ENCODE measurements at places on chromosomes 11 and 22.

GRCh38 chr11:96465512-96465911 lies 75.7 kb downstream of the JRKL start:
- no peak for DNase-seq

- DNase-seq: no peak
Observed at GRCh38 chr11:2220173-2220771, 48.7 kb upstream of the TH start.

GRCh38 chr22:50016988-50017700 lies 4.6 kb upstream of the IL17REL start:
- DNase-seq: no peak

DNA sequence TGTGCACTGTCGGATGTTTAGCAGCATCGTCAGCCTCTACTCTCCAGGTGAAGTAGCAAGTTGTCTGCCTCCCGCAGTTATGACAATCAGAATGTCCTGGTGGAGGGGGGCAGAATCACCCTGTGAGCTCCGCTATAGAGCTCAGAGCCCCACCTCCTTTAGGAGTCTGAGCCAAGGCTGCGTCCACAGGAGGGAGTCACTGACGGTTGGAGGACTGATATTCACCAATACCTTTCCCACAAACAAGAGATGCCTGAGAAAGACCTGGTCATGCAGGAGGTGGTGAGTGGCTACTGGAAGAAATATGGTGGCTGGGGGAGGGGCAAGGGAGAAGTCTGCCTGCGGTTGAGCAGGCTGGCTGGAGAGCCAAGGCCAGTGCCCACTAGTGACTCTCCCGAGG lies 41.7 kb upstream of the ADA2 start:
- DNase-seq: no peak

- DNase-seq: peak; percentile 81
Observed at GRCh38 chr22:37953437-37954179, at the start of the genes C22orf23 and POLR2F. TSS of gene C22orf23 (minus strand) at chr22:37953601. CDS start at chr22:37953149, 452 bp downstream. TSS of gene POLR2F (plus strand) at chr22:37953699. CDS start at chr22:37953788, 89 bp downstream.

GRCh38 chr11:57761301-57762234 lies at the start of gene CTNND1:
TSS of gene CTNND1 (plus strand) at chr11:57761802. CDS start at chr11:57791479, 29,677 bp downstream.
- peak; percentile 94 for DNase-seq

DNA sequence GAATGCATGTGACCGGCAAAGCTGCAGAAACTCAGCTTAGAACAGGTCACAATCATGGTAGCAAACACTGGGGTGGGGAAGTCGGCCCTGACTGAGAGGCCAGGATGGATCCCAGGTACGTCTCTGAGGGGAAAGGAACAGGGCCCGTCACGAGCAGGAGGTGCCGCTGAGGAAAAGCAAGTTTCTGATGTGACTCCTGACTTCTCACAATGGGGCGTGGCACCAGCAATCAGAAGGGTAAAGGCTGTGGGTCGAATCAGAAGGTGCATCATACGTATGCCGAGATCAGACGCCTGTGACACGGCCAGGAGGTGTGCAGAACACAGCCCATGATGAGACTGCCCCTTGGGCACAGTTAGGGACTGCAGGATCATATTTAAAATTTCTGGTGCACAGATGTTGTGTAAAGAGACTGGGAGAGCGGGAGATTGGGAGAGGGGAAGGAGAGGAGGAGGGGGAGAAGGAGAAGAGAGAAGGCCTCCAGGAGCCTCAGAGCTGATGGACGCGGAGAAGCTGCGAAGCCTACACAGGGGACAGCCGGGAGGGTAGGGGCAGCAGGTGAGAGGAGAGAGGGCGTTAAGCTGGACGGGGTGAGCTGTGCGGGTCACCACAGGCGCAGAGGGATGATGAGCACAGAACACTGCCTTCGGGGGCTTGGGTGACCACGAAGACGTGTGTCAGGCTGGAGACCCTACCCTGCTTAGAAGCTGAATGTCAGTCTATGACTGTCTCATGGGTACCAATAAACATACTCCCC lies 30.7 kb downstream of the KRTAP5-5 start:
- DNase-seq: no peak

DNA sequence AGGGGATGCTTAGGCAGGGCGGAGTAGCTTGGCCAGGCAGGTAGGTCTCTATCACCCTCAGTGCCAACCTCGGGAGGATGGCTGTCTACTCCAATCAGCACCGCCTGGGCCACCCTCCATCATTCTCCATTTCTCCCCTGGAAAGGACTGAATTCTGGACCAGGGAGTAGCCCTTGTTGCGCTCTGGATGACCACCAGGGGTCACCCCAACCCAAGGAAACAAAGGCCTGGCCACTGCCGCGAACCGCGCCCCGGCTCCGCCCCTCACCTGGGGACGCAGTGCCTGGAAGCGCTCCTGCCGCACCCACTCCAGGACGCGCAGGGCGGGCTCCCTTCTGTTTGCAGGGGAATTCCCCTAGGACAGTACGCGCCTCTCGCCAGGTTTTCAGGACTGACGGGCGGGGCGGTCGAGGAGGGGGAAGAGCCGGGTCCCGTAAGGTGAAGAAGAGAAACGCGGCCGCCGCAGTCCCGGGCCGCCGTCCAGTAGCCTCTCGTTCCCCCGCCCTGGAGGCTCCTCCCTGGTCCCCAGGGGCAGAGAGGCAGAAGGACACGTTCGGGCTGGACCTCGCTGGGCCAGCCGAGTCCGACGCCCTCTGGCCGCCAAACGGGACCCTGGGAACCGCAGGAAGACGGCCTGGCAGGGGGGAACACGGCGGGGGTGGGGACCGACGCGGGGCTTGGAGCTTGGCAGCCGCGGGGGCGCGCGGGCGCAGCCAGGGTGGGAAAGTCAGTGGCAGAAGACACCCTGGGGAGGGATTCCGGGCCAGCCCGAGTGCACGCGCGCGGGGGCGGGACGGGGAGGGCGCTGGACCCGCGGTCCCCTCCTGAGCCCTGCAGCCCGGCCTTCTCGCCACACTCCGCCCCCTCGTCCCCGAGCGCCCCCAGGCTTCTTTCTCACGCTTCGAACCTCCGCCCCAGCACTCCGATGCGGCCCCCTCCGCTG lies 7.1 kb downstream of the SCN4B start:
- peak; percentile 65 for DNase-seq
